Fibroblast of skin of left quadriceps (primary cell): ENCODE measurements at places on chromosomes 12 and 14.

- no peak for DNase-seq
Measured at GRCh38 chr12:80187660-80188090, 88.3 kb downstream of the OTOGL start.

DNA sequence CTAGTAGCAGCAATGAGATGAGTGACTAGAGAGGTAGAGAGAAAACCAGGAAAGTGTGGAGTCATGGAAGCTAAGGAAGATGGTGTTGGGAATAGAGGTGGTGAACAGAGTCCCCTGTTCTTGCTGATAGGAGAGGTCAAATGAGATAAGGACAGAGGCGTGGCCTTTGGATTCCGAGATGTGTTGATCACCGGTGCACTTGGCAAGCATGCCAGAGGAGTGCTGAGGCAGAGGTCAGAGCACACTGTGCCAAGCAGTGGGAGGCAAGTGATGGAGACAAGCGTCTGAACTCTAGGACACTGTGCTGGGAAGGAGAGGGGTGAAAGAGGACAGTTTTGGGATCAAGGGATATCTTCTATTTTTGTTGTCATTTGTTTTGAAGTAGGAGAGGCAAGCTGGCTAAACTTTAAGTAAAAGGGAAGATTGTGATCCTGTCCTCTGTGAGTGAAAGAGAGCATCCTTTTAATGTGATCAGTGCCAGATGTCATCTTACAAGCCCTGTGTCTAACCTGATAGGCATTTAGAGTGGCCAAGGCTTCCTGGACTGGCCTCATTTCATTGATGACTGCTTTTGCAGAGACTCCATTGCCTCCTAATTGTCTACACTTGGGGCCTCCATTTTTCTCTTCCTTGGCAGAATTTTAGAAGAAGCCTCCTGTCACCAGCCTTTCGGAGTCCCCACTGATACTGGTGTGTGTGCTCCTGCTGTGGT lies 336.4 kb downstream of the CACNA1C start:
- no peak for DNase-seq

GRCh38 chr12:125097427-125097826 lies 32.2 kb downstream of the AACS start:
- DNase-seq, result no peak

DNA sequence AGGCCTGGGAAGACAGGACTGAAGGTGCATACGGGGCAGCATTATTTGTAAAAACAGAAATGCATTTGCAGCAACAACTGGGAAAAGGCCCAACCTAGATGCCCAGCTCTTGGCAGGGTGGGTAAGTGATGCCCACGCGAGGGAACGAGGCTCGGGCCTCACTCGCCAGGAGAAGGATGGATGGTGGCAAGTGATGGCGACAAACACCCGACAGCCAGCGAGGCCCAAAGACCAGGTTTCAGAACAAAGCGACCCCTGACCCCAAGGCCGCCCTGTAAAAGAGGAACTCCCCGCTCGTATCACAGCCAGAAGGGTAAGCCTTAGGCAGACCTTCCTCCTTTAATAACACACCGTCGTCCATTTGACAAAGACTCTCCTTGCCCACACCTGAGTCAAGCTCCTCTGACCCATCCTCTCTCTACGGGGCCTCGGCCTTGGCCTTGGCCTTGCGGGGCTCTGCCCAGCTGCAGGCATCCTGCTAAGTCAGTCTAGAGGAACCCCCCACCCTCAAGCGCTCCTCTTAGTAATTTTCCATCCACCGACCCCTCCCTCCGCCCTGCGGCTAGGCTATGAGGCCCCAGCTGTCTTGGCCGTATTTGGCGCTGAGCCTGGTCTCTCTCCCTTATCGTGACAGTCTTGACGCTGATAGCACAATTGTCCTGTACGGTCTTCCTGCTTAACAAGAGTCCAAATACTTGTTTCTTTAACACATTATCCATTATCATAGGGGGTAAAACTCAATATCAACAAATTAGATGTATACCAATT lies 80.2 kb downstream of the NCOR2 start:
- no peak for DNase-seq

GRCh38 chr12:82034769-82035168 lies 275.6 kb upstream of the PPFIA2 start:
- no peak for DNase-seq

DNA sequence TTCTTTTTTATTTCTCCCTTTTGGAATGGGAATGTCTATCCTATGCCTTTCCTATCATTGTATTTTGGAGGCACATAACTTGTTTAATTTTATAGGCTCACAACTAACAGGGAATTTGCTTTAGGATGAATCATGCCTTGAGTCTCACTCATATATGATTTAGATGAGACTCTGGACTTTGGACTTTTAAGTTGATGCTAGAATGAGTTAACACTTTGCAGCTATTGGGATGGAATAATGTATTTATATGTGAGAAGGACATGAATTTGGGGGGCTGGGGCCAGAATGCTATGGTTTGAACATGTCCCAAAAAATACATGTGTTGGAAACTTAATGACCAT lies 365.3 kb downstream of the ZFP36L1 start:
- no peak for DNase-seq

DNA sequence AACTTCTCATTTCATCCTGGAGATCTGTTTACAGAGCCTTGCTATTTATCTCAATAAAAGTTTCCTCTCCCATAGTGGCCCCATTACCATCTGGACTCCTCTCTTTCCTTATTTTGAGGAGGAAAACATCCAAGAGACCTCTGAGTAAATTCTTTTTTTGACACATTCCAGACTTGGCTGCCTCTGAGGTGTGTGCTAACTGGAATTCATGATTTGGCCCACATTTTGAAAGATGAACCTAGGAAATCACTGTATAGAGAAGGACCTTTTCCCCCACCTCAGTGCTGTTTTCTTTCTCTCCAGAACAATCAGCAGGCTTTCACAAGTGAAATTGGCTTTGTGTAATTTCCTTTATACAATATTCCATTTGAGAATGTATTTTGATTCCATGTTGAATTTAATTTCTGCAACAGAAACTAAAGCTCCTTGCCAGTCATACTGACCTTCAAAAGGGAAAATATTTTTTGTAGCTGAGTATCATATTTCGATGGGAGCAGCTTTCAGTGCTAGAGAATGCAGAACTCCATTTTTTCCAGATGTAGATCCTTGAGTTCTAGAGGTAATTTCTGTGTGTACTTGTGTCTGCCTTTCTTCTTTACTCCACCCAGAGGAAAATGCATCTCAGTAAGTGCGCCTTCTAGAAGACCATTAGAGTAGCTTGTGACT lies 244.9 kb upstream of the RGS6 start:
- peak; percentile 57 for DNase-seq

DNA sequence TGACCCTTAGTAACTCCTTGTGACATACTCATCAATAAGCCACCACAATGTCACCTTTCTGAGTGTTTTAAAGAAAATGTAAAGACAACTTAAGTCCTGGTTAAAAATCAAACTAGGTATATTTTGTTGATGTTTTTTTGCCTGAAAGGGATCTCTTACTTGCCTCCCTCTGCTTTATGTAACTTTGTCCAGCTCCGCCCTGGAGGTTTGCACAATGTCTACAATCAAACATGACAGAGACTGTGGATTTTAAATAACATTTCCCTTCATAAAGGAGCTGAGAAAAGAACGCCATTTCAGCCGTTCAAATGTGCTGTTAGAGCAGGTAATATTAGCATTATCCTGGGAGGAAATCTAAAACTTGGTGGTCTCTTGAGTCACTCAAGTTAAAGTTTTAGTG lies 613.9 kb downstream of the SOX5 start:
- DNase-seq, result no peak

DNA sequence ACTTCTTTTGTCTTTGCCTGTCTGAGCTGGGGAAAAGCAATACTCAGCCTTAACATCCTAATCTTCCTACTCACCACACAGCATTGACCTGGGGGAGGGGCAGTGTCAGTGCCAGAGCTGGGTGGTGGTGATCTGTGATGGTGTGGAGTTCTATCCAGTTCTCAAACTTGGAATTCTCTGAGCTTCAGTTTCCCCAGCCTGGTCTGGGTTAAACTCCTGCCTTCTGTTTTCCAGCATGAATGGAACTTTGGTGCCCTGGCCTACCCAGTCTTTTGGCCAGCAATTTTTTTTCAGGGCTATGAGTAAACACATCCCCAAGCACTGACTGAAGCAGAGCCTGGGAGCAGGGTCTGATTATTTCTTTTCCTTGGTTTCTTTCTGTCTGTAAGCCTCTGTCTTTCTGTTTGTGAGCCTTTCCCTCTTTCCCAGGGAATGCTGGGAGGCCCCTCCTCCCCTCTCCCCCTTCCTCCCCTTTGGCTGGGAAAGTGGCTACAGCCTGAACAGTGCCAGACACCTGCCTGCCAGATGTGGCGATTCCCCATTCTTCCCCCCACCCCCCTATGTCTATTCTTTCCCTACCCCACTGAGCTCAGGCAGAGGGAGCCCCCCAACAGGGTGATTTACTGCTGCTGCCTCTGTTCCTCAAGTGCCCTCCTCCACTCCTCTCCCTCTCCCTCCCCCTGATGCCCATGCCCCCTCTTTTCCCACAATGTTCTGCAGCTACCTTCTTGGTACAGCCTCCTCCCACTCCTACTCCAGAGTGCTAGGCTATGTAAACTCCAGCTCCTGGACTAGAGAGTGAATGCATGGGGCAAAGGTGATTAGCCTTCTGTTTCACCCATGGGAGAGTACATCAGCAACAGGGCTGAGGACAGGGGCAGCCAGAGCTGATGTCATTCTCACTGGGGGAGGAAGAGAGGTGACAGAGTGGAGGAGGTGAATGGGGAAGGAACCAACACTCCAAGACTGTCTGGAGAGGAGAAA lies 11.1 kb downstream of the GPR84 start:
- peak; percentile 83 for DNase-seq

GRCh38 chr14:32633224-32633859 lies 304.2 kb downstream of the AKAP6 start:
- DNase-seq, result no peak

GRCh38 chr14:58607131-58607951 lies 30.4 kb upstream of the DACT1 start:
- DNase-seq, result no peak

DNA sequence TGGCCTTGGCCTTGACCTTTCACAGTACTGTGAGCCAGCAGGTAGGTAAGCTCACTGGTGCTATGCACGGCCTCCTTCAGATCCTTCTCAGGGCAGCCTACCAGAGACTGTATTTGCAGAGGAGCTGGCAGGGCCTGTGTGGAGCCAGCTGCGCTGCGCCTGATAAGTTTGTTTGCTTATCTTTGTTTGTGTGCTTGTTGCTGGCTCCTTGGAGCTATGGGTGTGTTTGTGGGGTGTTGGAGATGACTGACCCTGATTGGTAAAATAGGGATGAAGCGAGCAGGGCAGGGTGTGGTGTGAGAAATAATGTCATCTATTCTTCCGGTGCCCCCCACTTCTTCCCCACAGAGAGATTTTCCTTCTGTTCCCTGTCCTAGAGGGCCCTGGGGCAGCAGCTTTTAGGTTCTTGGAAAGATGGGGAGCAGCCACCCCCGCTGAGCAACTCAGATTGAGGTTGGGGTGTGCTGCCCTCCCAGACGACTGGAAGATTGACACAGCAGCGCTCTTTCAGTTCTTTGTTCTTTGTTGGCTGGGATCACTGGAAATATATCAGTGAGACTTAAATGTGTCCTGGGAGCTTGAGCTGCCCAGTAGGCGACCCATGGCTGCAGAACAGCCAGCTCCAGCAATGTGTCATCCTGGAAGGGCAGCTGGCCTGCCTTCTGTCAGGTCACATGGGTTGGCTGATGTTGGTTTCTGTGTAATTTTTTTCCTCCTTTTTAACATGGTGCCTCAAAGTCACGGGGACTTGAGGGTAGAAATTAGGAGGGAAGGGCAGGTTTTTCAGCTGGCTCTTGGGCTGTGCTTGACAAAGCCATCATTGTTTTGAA lies 19.6 kb downstream of the MLXIP start:
- no peak for DNase-seq

GRCh38 chr12:75611041-75611440 lies 99.6 kb upstream of the KRR1 start:
- no peak for DNase-seq

DNA sequence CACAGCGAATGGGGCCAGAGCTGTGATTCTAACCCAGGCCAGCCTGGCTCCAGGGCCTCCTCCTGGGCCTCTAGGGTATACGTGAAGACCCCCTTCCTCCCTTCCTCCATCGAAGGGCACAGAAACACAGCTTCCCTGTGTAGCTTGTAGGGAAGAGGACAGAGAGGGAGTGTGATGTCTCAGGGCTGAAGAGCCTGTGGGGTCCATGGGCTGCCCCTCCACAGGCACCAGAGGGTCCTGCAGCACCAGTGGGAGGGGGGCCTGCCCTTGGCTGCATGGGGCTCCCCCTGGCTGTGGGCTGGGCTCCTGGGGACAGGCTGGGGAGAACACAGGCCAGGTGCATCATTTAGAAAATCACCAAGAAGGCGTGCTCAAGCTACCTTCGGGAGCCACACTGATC lies 178.5 kb downstream of the CALM1 start:
- DNase-seq, result no peak

- DNase-seq, result no peak
Measured at GRCh38 chr12:29116414-29116813, 32.7 kb upstream of the FAR2 start.

- DNase-seq, result no peak
Measured at GRCh38 chr12:105279460-105280056, 43.6 kb upstream of the APPL2 start.

GRCh38 chr14:51004801-51005526 lies 60.7 kb upstream of the PYGL start:
- DNase-seq, result no peak

- DNase-seq, result no peak
Measured at GRCh38 chr12:122155705-122156104, 18.3 kb downstream of the IL31 start.

- DNase-seq, result no peak
Measured at GRCh38 chr12:108724054-108724889, 7.0 kb downstream of the CORO1C start.

DNA sequence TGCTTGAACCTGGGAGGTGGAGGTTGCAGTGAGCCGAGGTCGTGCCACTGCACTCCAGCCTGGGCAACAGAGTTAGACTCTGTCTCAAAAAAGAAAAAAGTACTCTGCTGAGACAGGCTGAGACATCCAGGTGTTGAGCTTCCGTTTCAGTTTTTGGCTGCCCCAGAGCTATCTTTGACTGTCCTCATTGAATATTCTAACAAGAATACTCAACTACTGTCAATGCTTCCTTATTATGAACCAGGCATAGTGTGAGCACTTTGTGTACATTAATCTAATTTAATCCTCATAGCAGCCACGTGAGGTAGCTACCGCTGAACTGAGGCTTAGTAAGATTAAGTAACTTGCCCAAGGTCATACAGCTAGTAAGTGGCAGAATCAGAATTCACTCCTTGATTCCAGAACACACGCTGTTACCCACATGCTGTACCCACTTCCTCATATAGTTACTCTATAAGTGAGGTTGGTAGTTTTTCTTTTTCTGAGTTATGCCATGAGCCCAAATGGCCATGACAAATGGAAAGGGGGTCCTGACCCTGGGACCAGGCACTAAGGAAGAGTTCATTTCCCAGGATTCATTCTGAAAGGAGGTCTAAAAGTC lies 11.3 kb downstream of the ALDH1L2 start:
- no peak for DNase-seq

GRCh38 chr14:19920021-19920657 lies at the start of gene OR4K5:
TSS of gene OR4K5 (plus strand) at chr14:19920607. CDS start at chr14:19920607, 0 bp downstream.
- DNase-seq, result no peak

DNA sequence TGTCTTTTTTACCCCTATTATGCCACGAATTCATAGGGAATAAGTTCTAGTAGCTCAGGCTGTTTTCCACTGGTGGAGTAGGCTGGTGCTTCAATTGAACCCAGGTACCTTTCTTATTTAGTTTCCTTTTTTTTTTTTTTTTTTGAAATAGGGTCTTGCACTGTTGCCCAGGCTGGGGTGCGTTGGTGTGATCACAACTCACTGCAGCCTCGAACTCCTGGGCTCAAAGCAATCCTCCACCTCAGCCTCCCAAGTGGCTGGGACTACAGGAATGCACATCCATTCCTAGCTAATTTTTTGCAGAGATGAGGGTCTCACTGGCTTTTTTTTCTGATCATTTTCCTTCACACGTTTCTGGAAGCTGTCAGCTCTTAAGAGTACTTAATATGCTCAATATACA lies 2.7 kb downstream of the CREBL2 start:
- DNase-seq, result no peak
